ENCODE measurements at places on chromosomes 2 and 18.

GRCh38 chr2:149057401-149057800 is 18.9 kb downstream of the LYPD6B start:
- no peak for DNase-seq

DNA sequence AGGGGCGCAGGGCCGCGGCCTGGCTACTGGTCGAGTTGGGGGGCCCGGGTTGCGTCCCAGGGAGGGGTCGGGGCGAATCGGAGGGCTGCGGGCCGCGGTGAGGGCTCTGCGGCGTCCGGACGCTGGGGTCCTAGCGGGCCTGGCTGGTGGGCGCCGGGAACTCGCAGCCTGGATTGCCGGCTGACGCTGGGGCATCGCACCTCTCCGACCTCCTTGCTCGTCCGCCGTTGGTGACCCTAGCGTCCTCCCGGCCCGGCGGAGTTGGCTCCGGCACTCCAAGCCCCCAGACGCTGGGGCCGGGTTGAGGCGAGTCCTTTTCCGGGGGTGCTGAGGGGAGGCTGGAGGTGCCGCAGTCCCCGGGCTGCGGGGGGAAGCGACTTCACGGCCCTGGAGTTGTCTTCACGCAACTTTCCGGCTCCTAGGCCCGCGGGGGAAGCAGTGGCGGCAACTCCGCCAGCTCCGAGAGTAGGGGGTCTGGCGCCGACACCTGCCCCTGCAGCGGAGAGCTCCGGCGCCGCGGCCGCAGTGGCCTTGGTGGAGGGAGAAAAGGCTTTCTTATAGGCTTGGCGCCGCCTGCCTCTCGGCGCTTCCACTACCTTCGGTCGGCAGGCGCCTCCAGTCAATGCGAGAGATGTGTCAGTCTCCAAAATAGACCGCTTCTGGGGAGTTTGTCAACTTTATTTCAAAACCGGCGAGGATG is 70.3 kb downstream of the HAUS1 start:
- no peak for DNase-seq

- no peak for DNase-seq
Measured at GRCh38 chr2:109206569-109207146, 77.7 kb downstream of the SH3RF3 start.

GRCh38 chr2:121099329-121100290 is 185.4 kb downstream of the TFCP2L1 start:
- no peak for DNase-seq

- DNase-seq, result no peak
Measured at GRCh38 chr2:1823187-1824169, 79.2 kb upstream of the PXDN start.

DNA sequence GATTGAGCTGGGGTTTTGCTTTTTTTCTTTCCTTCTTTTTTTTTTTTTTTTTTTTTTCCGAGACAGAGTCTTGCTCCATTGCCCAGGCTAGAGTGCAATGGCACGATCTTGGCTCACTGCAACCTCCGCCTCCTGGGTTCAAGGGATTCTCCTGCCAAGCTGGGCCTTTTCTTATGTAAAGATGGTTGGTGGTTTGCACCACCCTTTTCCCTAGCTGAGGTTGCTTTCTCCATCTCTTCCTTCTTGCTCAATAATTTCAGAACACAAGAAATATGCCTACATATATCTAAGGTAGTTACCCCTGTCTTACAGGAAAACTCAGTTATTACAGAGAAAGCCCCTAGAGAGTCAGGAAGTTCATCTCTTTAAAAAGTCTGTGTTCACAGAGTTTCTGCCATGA is 7.0 kb downstream of the TTC39C start:
- no peak for DNase-seq

- DNase-seq, result no peak
Measured at GRCh38 chr2:236642125-236642524, 72.5 kb downstream of the ACKR3 start.

DNA sequence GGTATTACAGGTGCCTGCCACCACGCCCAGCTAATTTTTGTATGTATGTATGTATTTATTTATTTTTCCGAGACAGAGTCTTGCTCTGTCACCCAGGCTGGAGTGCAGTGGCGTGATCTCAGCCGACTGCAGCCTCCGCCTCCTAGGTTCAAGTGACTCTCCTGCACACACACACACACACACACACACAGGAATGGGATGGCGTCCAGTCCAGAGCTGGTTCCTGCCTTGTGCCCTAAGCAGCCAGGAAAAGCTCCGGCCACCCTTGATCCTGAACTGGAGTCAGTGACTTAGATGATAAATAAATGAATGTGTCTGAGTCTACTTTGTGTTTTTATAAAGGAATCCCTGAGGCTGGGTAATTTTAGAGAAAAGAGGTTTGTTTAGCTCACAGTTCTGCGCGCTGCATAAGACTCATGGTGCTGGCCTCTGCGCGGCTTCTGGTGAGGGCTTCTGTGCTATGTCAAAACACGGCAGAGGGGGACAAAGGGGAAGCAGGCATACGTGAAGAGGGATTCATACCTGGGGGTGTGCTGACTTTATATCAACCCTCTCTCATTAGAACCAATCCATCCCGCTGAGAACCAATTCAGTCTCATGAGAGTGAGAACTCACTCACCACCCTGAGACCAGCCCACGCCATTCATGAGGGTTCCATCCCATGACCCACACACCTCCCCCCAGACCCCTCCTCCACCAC is 59.7 kb upstream of the PHLPP1 start:
- DNase-seq, result no peak

DNA sequence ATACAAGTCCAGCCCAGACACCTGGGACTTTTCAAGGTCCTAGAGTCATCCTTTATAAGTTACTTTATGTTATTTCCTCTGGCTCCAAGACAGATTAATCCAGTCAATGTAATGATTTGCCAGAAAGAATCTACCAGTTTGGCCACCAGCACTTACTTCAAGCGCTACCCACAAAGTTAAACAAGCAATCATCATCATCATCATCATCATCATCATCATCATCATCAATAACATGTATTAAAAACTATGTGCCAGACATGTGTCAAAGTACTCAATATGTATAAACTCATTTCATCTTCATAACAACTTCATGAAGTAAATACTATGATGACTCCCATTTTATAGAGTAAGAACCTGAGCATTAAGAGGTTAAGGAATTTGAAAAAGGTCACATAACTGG is 64.3 kb downstream of the LRP2 start:
- no peak for DNase-seq

DNA sequence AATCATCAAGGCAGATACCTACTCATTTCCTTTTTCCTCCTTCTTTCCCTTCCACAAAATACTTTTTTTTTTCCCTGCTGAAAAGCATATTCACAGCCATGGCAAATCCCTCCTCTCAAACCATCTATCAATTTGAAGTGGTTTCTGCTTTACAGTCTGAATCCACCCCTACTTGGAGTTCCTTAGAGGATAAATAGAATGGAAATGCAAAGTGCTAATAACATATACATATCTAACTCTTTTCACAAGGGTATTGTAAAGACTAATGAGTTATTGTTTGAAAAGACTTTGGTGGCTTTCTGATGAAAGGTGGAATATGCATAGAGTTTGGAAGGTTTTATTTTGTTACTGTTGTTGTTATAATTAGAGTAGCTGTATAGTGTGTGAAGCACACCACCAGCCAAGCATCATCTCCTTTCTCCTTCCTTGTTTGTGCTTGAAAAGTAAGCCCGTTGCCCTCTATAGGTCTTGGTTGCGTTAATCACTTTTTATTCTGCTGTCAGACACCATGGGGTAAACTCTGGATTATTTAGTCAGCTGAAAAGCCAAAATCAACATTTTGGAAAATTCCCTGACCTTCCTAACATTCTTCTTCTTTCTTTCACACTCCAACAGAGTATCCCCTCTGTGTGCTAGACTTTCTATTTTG is 2126.9 kb upstream of the CELF4 start:
- no peak for DNase-seq

- DNase-seq, result no peak
Measured at GRCh38 chr2:17792515-17792914, 23.7 kb upstream of the MSGN1 start.

DNA sequence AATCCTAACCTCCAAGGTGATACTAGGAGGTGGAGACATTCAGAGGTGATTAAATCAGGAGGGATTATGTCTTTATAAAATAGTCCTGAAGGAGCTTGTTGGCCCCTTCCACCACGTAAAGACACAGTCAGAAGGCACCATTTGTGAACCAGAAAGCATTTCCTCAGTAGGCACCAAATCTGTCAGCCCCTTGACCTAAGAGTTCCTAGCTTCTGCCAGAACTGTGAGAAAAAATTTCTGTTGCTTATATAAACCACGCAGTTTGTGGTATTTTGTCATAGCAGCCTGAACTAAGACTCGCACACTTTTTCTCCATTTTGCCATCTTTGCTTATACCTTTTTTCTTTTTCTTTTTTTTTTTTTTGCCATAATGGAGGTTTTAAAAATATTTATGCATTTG is 18.6 kb upstream of the NARS1 start:
- DNase-seq, result no peak

DNA sequence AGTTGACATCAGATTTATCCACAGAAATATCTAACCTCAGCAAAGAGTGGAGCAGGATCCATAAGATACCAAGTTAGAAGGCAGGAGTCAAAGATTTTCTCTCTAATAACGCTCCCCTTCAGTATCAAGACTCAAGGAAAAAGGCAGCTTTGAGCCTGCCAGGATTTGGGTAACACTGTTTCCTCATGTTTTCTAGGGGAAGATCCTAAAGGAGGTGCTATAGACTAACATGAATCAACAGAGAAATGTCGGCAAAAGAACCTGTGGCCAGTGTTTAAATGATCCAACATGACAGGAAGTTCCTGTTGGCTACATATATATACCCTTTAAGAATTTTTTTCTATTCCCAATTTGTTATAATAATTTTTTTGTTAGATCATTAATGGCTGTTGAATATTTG is 402.3 kb downstream of the TGIF1 start:
- no peak for DNase-seq

DNA sequence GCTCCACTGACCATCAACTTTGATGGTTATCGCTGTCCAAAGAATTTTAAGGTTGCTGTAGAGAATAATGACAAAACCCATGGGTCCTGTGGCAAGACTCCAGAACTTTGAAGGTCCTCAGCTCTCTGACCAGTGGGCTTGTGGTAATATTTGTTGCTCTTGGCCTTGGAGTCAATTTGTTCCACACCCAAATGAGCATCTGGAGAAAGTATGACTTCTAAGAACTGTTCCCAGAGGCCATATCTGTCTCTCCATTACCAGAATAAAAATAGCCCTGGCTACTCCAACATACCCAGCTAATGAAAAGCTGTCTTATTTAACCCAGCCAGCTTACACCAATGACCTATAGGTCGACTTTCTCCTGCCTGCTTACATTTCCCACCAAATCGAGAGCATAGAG is 466.4 kb downstream of the MEIS1 start:
- DNase-seq, result no peak

- DNase-seq, result no peak
Measured at GRCh38 chr2:34601561-34601960, 1002.5 kb upstream of the FAM98A start.

GRCh38 chr2:20232837-20233207 is 7.9 kb upstream of the SDC1 start:
- no peak for DNase-seq

DNA sequence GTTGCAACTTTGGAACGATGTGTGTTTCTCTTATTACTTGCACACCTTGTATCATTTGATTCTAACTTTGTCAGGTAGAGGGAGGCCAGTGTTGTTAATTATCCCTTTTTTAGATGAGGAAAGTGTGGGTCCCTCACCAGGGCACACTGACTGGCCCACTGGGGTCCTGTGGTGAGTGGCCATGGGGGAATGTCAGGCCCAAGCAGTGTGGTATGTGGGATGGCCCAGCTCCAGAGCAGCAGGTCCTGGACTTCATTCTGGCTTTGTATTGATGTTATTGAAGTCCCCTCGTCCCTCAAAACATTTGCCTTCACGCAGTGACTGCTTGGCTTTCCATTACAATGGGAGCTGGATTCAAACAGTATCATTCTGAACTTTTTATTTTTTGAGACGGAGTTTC is 11.7 kb downstream of the NCK2 start:
- no peak for DNase-seq

GRCh38 chr18:5892823-5893431 is 2.4 kb downstream of the TMEM200C start:
- DNase-seq, result no peak

- DNase-seq, result no peak
Measured at GRCh38 chr2:215407590-215408264, 28.1 kb downstream of the FN1 start.

GRCh38 chr2:16767789-16768476 is 102.3 kb upstream of the CYRIA start:
- no peak for DNase-seq

- DNase-seq, result no peak
Measured at GRCh38 chr2:175843625-175844024, 158.4 kb downstream of the LNPK start.

DNA sequence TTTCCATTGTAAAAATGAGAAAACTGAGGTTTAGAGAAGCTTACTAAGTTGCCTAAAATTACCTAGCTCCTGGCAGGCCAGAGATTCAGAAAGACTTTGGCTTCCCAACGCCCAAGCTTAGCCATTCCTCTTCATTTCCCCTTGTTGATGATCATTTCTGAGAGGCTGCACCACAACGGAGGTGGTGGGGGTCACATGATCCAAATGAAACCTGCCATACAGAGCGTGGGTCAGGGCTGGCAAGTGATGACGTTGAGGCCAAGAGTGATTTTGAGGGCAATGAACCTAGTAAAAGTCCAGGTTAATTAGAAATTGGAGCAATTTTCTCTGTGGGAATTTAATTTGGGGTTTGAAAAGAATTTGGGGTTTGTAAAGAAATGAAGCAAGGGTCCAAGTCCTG is 109.9 kb downstream of the TMEM182 start:
- no peak for DNase-seq

- no peak for DNase-seq
Measured at GRCh38 chr2:174106736-174107135, 141.6 kb upstream of the SP3 start.

DNA sequence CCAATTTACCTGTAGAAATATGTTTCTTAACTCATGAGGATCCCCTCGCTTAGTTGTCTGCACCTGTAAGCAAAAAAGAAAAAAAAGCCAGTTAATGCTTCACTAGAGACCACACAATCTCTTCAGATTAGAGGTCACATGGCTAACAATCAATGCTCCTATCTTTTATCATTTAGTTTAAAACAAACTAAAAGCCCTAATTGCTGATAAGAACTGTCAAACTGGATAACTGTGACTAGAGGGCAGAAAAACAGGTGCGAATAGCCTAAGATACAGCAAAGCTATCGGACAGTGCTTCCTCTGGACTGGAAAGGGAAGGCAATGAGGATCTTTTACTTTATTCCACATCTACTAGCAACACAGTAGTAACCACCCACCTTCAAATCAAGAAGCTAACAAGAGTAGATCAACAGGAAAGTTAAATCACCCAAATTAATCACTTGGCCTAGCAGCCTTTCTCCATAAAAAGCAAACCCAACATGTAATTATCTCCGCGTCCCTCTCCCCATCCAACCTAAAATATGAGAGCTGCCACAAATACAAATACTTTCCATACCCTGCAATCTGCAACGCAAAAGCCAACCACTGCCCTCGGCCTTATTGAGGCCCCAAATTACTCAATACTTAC is 734 bp downstream of the SLC25A12 start:
- no peak for DNase-seq

DNA sequence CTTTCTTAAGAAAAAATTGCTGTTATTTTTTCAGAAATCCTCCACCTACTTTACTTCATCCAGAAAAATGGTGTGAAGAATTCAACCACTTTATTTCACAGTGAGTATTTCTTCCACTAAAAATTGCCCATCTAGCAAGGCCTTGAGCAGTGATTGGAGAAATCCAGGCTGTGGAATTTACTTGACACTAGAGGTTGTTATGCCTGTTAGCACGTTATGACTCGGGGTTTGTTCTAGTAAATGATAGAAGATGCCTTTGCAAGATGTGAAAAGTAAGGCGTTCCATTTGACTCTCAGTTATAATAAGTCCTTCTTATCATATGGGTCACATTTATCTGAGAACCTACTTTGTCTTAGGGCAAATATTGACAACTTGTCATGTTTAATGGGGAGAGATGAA is 157.4 kb downstream of the MYO3B start:
- no peak for DNase-seq
